ENCODE measurements at places on chromosomes 2 and 18. TPM values are rescaled to one million over a fixed set of nuclear protein-coding genes. Genes with fewer than 3 reads are reported as not detected.

COBLL1 gene
- total RNA-seq, result 80.9 TPM

SDC1 gene
- total RNA-seq, result 35.1 TPM

EGR4 gene
- 0.12 TPM for total RNA-seq

- H3K27me3 ChIP-seq, result no peaks in the 10 kb centered on the region
- peaks cover 2% of the 10 kb centered on the region for H3K36me3 ChIP-seq
- H3K4me1 ChIP-seq, result no peaks in the 10 kb centered on the region
- no peak for DNase-seq
- no peak overlapping the region for H3K4me3 ChIP-seq
Observed at GRCh38 chr2:240596491-240596931, 10.0 kb downstream of the CAPN10 start.

GRCh38 chr18:13416208-13416607, 197.6 kb downstream of the LDLRAD4 start:
- no peaks in the 10 kb centered on the region for H3K4me1 ChIP-seq
- peaks cover 3% of the 10 kb centered on the region for H3K36me3 ChIP-seq
- H3K4me3 ChIP-seq, result no peak overlapping the region
- DNase-seq, result no peak
- peaks cover 17% of the 10 kb centered on the region for H3K27me3 ChIP-seq

DNA sequence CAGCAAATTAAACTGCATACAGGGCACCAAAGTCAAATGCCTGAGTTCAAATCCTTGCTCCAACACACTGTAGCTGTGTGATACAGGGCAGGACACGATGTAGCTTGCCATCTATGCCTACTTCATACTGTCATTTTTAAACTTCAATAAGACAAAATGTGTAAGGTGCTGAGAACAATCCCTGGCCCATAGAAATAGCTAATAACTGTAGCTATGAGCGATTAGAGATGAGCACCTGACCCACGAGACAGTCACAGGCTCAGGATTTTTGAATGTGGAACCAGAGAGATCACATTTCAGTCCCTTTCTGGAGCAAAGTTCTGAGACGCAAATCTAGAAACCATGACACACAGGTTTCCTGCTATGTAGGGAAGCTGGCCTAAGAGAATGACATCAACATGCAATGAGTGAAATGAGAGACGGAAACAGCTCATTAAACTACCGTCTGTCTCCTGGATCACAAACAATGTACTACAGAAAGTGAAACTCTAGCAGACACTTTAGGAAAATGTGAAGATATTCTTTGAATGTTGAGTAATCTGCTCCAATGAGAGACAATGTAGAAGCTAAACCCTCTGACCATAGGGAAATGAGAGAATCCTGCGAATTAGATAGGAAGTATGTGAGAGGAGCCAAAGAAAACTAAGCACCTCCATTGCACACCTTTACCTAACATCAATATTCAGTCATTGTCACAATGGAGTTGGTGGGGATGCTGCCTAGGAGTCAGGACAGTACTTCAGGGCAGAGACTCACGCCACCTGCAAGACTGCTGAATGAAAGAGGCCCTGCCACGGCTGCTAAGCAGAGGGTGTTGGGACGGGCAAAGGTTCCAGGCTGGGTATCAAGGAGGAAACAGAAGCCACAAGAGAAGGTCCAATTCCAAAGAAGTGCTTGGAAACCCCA, 25.5 kb downstream of the B4GALT6 start:
- H3K36me3 ChIP-seq, result peaks cover 23% of the 10 kb centered on the region
- H3K27ac ChIP-seq, result no peak overlapping the region
- H3K4me3 ChIP-seq, result no peak overlapping the region
- DNase-seq, result no peak

DNA sequence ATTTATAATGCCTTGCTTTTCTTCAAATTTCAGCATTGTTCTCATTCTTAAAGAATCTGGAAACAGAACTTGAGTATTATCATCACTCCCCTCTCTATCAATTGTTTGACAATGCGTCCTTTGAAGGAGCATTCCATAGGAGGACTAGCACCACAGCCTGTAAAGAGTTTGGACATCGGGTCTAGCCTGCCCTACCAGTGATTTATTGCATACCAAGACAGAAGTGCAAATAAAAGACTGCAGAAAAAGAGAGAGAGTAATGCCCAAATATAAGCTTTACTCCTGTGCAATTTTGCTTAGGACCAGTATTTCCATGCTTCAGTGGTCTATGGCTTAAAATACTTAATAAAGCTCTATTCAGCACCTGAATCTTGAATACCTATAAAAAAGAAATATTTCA, 55.4 kb upstream of the MAP2 start:
- no peak for DNase-seq
- no peaks in the 10 kb centered on the region for H3K27me3 ChIP-seq
- no peak overlapping the region for H3K4me3 ChIP-seq
- peak overlapping the region; percentile 83 for H3K27ac ChIP-seq
- peaks cover 11% of the 10 kb centered on the region for H3K4me1 ChIP-seq

GRCh38 chr2:50885948-50886347, 146.0 kb downstream of the NRXN1 start:
- no peak overlapping the region for H3K4me3 ChIP-seq
- H3K27ac ChIP-seq, result no peak overlapping the region
- no peaks in the 10 kb centered on the region for H3K27me3 ChIP-seq
- H3K36me3 ChIP-seq, result no peaks in the 10 kb centered on the region
- H3K4me1 ChIP-seq, result peaks cover 6% of the 10 kb centered on the region

GRCh38 chr2:69034845-69035244, 21.9 kb downstream of the ANTXR1 start:
- H3K4me1 ChIP-seq, result peaks cover 10% of the 10 kb centered on the region
- DNase-seq, result no peak
- H3K36me3 ChIP-seq, result no peaks in the 10 kb centered on the region
- no peaks in the 10 kb centered on the region for H3K27me3 ChIP-seq
- no peak overlapping the region for H3K27ac ChIP-seq
- no peak overlapping the region for H3K4me3 ChIP-seq

DNA sequence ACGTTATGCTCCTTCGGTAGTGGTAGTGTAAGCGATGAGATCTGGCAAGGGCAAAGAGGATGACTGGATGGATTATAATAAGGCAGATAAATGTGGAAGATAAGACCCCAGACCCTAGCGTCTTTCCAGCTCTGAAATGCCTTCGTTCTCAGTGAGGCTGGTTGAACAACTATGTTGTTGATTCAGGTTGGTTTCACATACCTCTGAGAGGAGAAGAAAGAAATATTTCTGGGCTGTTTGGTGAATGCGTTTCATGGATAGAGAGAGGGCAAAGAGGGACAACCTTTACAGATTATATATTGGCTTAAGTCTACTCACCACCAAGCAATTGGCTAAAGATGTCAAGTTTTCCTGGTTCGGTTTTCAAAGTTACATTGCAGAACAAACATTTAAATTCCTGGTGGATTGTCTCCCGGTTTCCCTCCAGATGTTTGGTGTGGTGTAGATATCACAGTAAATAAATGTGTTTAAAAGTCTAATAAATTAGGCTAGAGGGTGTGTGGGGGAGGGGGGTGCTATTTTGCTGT, 190.1 kb upstream of the GLI2 start:
- no peak for DNase-seq
- peaks cover 17% of the 10 kb centered on the region for H3K4me1 ChIP-seq
- H3K4me3 ChIP-seq, result no peak overlapping the region
- H3K36me3 ChIP-seq, result no peaks in the 10 kb centered on the region
- peaks cover 38% of the 10 kb centered on the region for H3K27me3 ChIP-seq
- peak overlapping the region; percentile 83 for H3K27ac ChIP-seq

DNA sequence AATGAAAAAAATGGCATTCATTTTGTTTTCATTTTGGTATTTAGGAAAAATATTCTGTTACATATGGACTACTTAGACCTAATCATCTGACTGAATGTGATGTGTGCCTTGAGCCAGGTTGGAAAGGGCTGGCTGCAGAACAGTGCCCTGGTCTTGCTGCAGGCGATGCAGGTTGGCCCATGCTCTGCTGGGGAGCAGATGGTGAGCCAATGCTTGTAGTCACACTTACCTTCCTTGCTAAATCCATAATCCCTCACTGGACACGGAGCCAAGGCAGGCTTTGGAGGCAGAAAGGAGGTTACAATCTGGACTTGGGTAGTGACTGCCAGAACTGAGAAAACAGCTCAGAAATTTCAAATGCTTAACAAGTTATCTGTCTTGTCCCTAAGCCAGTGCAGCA, 228.7 kb downstream of the ARHGAP15 start:
- H3K4me3 ChIP-seq, result no peak overlapping the region
- H3K27me3 ChIP-seq, result no peaks in the 10 kb centered on the region
- H3K36me3 ChIP-seq, result no peaks in the 10 kb centered on the region
- H3K4me1 ChIP-seq, result no peaks in the 10 kb centered on the region
